ENCODE measurements at places on chromosomes 1 and 21.

DNA sequence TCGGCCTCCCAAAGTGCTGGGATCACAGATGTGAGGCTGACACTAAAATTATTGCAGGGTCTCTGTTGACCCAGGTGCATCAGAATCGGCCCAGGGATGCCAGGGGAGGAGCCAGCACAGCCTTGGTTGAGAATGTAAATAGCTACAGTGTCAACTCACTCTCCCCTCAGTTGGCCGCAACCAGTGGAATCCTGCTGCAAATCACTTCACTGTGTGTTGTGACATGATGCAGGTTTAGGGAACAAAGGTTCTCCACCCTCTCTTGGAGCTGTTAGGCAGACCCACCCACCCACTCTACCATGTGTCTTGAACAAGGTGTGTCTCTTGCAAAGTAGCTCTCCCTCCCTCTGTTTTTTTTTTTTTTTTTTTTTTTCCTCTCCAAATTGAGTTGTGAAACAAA, 60.5 kb upstream of the SOD1 start:
- no peak for DNase-seq

DNA sequence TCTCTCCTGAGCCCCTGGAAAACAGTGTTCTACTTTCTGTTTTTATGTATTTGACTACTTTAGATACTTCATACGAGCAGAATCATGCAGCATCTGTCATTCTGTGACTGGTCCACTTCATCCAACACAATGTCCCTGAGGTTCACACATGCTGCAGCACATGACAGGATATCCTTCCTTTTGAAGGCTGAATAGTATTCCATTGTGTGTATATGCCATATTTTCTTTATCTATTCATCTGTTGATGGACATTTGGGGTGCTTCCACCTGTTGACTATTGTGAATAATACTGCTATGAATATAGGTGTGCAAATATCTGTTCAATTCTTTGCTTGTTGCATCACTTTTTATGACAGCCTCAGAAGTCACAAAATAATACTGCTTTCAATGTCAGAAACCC, 55.8 kb downstream of the SH3GLB1 start:
- no peak for DNase-seq

DNA sequence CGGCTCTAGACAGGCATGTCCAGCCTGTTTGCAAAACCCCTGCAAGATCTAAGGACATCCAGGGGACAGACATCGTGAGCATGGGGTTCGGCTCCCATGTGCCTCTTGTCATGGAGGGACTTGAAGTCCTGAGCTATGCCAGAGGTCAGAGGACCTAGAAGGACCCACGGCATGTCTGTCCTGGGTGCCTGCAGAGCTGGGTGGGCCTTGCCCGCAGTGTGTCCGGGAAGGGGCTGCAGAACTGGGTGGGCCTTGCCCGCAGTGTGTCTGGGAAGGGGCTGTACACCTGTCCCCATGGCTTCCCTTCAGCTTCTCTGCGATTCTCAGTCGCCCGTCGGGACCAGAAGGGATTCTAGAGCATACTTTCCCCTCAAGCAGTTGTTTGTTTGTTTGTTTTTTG, 20.0 kb upstream of the TRAPPC10 start:
- DNase-seq = no peak

GRCh38 chr21:21481239-21481638, 483.0 kb downstream of the NCAM2 start:
- DNase-seq = no peak

Measured in activated CD8-positive, alpha-beta memory T cell treated with anti-CD3 and anti-CD28 coated beads for 24 hours (primary cell).